ENCODE measurements at places on chromosomes 7 and 10. TPM values are rescaled to one million over a fixed set of nuclear protein-coding genes. Genes with fewer than 3 reads are reported as not detected.

CLDN3 gene
- 35.9 TPM for total RNA-seq

- no peaks in the 10 kb centered on the region for H3K27me3 ChIP-seq
- peaks cover 12% of the 10 kb centered on the region for H3K4me1 ChIP-seq
- no peaks in the 10 kb centered on the region for H3K36me3 ChIP-seq
- DNase-seq: no peak
These were observed 224.5 kb downstream of the LRMDA start for GRCh38 chr10:75655791-75656451.

GRCh38 chr7:15834446-15834845, 148.0 kb upstream of the MEOX2 start:
- no peak for DNase-seq
- no peak overlapping the region for H3K4me3 ChIP-seq
- no peaks in the 10 kb centered on the region for H3K4me1 ChIP-seq
- H3K36me3 ChIP-seq: no peaks in the 10 kb centered on the region
- no peak overlapping the region for H3K27ac ChIP-seq

DNA sequence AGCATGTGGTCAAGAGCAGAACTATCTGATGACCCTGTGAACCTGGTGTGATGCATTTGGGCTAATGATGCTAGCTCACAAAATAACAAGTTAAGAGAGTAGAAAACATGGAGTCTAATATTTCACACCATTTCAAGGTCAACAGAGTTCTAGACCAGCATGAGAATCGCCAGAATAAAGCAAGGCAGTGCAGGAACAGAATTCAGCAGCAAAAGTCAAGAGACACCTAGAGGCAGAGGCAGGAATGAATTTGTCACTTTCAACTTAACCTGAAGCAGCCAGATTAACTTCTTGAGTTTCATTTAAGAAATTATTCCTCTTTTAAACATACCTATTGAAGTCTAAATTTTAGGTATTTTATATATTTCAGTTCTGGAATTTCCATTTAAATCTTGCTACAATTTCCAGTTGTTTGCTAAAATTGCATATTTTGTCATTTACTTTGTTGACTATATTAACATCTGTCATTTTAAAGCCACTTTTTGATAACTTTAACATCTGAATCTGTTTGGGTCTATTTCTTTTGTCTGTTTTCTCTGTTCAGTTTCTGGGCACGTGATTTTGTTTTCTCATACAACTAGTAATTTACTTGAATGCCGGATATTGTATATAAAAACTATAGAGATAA, 44.2 kb upstream of the PRSS58 start:
- peaks cover 5% of the 10 kb centered on the region for H3K4me1 ChIP-seq
- H3K4me3 ChIP-seq: no peak overlapping the region
- H3K27me3 ChIP-seq: peaks cover 9% of the 10 kb centered on the region
- H3K27ac ChIP-seq: no peak overlapping the region

DNA sequence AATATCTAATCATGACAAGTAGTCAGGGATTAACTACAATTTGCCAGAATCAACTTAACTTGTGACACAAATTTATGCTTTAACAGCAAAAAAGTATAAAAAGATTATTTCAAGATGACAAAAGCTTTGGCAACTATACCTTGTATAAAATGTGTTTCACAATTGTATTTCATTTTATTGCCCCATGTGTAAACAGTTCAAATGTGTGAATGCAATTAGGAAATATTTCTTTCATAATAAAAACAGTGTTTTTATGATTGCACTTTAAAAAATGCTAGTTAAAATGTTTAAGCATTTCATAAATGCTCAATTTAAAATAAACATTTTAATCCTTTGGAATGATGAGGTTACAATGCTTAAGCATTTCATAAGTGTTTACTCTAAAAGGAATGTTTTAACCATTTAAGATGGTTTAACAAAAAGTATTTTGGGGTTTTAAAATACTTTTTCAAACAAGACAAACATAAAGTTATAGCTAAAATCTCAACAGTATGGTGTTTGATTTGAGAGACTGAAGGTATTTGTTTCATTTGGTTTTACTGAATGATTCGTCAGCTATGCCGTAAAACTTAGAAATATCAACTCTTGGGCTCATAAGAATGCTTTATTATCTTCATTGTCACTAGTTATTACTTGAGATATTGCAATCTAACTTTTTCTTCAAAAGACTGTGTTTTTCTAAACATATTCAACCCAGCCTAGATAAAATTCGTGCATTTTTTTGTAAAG, 50.1 kb downstream of the SFTPD start:
- H3K27me3 ChIP-seq: peaks cover 16% of the 10 kb centered on the region
- H3K27ac ChIP-seq: no peak overlapping the region
- DNase-seq: no peak
- no peak overlapping the region for H3K4me3 ChIP-seq
- no peaks in the 10 kb centered on the region for H3K36me3 ChIP-seq

DNA sequence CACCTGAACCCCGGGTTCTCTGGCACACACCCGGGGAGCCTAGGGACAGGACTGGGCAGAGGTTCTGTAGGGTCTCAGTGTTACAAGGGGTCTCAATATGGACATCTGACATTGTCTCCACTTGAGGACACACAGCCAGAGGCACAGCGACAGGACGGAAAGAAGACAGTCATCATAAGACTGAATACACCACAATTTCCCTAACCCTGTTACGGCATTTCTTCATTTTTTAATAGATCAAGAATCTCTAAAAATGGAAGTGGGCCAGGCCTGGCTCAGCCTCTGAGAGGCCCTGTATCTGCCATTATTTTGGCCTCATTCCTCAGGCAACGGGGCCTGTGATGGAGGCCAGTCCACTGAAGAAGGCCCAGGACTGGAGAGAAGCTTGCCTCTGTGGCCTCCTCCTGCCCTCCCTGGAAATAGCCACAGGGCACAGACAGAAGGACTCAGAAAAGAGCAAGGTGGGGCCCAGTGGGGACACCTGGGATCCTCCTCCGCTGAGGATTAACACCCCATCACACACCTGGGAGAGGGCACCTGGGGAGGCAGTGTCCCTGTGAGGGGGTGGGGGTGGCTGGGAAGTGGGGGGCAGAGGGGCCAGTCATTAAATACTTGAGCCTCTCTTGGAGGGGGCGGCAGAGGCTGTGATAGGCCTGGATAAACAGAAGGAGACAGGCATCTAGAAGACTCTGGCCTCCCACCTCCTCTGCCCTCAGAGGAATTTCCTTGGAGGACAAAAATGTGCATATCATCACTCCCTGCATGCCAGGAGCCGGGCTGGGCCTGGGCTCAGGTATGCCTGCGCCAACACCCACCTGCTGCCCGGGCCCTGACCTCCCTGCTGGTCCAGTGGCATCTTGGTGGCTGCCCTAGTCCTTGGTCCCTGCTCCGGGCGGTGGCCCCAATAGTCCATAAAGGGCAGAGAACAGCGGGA, 8.0 kb downstream of the SPOCK2 start:
- H3K4me1 ChIP-seq: no peaks in the 10 kb centered on the region
- peak overlapping the region; percentile 28 for H3K27ac ChIP-seq
- no peak overlapping the region for H3K4me3 ChIP-seq
- no peaks in the 10 kb centered on the region for H3K27me3 ChIP-seq
- H3K36me3 ChIP-seq: no peaks in the 10 kb centered on the region

DNA sequence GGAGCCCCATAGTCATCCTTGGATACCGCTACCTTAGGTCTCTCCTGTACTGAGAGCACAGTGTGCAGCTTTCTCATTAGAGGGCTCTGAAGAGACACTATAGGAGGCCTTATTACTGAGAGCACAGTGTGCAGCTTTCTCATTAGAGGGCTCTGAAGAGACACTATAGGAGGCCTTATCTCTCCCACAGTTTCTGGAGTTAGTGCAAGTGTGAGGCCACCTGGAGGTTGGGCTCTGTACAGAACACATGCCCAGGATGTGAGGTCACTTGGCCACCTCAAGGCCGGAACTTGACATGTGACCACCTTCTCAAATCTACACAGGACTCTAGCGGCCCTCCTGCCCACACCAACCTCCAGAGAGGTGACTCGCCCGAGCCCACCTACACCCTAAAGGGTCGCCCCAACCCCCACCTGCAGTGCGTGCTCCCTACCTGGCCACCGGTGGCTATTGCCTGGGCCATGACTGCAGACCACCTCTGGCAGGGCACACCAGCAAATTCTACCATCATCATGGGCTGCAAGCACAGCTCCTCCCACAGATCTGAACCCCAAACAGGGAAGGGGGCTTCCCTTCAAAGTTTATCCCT, 24.6 kb downstream of the FRMPD2 start:
- H3K4me1 ChIP-seq: no peaks in the 10 kb centered on the region
- H3K36me3 ChIP-seq: no peaks in the 10 kb centered on the region
- H3K27me3 ChIP-seq: no peaks in the 10 kb centered on the region
- no peak overlapping the region for H3K27ac ChIP-seq
- no peak for DNase-seq

GRCh38 chr10:1054684-1055083, 1.5 kb upstream of the WDR37 start:
- H3K27me3 ChIP-seq: no peaks in the 10 kb centered on the region
- no peaks in the 10 kb centered on the region for H3K36me3 ChIP-seq
- peaks cover 73% of the 10 kb centered on the region for H3K4me1 ChIP-seq
- no peak overlapping the region for H3K4me3 ChIP-seq

DNA sequence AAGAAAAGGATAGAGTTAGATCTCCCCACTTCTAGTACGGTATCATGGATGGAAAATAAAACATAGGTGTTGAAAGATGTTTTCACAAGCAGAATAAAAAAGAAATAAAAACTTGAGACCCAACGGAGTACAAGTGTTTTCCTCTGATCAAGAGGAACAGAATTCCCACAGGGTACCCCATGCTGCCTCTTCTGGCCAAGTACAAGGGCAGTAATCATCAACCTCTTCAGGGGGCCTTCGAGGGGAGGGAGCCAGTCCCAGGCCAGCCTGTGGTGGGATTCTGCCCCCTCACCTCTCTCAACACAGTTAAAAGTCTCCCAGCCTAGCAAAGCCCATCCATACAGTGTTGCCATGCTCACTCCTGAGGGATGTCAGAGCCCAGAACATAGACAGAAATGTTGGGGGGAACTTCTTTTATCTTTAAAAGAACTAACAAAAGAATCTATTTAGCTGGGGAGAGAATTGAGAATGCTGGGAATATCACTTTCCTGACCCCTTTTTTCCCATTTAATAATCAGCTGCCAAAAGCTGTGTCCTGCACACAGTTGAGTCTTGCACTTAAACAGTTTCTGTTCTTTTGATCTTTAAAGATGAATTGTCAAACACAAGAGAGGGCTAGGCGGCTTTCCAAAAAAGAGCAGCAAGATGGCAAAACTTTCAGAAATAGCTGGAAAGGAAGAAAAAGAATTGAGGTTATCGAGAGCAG, 101.7 kb downstream of the PTN start:
- H3K4me3 ChIP-seq: no peak overlapping the region
- H3K36me3 ChIP-seq: no peaks in the 10 kb centered on the region
- DNase-seq: no peak
- H3K27ac ChIP-seq: no peak overlapping the region
- no peaks in the 10 kb centered on the region for H3K27me3 ChIP-seq

DNA sequence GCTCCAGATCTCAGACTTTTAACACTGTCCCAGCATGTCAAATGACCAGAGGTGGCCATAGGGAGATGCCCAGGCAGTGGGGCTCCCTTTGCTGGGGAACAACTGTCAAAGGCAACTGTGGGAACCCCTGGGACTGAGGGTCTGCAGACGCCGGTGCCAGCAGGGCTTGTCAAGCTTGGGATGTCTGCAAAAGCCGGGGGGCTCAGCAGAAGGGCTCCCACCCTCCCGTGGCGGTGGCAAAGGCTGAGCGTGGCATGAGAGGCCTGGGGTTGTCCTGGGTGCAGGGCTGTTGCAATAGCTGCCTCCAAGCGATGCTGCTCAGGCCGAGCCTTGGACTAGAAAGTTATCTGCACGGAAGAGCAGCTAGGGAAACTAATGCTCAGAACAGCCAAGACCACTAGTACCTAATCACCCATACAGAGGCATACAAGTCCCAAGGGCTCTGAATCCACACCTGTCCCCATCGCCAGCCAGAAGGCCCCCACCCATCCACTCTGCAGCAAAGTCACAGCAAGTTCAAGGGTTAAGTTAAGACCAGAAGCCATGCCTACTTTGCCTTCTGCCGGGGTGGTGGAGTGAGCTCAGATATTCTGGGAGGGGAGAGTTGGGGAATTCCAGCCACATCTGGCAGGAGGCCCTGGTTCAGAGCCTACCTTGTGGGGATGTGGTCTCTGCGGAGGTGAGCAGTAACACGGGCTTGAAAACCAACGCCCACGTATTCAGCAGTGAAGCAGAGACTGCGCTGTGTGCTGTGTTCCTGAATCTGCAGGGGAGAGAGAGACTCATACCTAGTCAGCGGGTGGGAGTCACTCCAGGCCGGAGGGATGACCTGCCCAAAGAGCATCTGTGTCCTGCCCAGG, 4.6 kb downstream of the SH2B2 start:
- no peak overlapping the region for H3K27ac ChIP-seq
- no peak overlapping the region for H3K4me3 ChIP-seq
- DNase-seq: no peak
- H3K27me3 ChIP-seq: no peaks in the 10 kb centered on the region

CAV1 gene
- total RNA-seq: 377 TPM

RET gene
- 1.0 TPM for total RNA-seq

AZGP1 gene
- 40.3 TPM for total RNA-seq

AGK gene
- total RNA-seq: 29.0 TPM

Data from left lung (tissue), 14 donors.